ENCODE measurements at places on chromosomes 3 and 15.
A peak's percentile ranks its signal among the peaks of the same experiment; 100 is the strongest.

GRCh38 chr15:80523746-80524145 lies 119.6 kb downstream of the ARNT2 start:
- DNase-seq: no peak

DNA sequence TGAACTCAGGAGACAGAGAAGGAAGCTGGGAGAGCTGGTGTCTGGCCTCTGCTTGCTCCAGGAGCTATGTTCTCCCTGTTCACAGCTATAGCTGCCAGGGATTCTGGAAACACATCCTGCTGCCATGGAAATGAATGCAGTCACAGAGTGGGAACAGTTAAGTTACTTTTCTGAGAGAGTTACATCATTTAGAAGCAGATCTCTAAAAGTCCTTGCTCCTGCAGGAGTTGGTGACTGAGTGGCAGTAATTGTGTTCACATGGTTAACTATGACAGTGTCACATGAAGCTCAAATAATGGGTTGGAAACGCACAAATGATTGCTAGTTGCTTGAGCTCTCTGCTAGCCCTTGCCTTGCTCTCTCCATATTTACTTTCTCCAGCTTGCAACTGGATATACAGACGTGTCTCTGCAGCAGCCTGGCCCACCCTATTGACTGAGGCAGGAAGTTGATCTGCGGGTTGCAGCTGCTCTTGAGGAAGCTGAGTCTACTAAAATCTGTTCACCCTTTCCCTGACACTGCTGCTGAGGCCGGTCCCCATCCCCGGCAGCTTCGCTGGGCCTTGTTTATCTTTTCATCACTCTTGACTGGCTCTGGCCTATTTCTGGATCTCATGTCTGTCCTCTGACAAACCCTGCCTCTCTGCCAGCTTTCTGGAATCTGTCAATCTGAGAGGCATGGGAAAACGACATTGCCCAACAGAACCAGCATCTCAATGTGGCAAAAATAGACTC lies 16.7 kb upstream of the ISLR start:
- DNase-seq: peak; percentile 28

GRCh38 chr15:48899793-48900192 lies 21.9 kb downstream of the EID1 start:
- no peak for DNase-seq

GRCh38 chr15:33104212-33104611 lies 90.3 kb downstream of the FMN1 start:
- no peak for DNase-seq

DNA sequence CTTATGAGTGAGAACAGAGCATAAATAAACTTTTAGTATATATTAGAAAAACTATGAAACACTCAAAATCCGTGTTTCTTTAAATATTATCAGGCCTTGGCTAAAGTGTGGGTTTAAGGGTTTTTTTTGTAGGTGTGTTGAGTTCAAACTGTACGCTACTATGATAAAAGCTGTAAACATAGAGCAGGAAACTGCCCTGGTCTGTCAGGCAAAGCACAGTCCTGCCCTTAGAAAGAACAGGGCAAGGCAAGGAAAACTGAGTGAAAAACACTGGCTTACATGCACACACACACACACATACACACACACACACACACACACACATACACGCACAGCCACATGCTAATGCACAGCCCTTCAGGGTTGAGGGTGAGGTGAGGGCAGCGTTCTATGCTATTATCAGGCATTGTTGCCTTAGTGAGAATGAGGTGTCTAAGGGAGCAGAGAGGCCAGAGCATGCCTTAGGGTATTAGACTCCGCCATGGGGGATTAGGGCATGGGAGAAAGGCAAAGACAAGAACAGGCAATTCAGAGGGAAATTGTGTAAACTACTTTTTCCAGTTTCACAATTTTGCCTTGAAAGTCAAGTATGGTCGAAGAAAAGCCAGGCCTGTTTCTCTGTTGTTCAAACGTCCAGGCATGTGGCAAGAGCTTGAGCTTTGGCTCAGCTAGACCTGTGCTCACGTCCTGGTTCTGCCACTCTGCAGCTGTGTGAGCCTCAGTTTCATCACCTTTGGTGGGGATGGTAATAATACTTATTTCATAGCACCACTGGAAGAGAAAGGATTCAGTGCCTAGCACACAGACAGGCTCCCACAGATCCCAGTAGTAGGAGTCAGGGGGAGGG lies 36.3 kb upstream of the TPM1 start:
- DNase-seq: no peak

- DNase-seq: no peak
Measured at GRCh38 chr15:74833376-74834107, 7.1 kb downstream of the CPLX3 start.

- no peak for DNase-seq
Measured at GRCh38 chr3:168436245-168436724, 340.6 kb upstream of the GOLIM4 start.

DNA sequence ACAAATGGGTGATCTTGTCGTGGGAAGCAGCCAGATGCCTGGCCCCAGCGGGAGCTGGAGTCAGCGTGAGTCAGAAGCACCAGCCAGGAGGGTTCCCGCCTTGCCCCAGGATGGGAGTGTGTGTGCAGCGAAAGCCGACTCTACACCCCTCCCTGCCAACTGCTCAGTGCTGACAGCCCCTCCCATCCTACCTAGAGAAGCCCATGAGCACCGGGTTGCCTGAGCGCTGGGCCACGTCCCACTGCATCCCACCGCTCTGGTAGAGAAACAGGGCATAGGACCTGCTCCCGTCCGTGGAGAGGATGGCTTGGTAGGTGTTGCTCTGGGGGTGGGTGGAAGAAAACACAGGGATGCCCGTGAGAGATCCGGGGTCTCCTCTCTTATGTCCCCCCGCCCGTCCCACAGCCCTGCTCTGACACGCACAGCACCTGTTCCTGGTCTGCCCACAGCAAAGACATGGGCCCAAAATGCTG lies 42.9 kb downstream of the MUC4 start:
- no peak for DNase-seq

- no peak for DNase-seq
Measured at GRCh38 chr15:68479406-68479805, 47.4 kb upstream of the ITGA11 start.

GRCh38 chr3:149703466-149703865 lies 45.6 kb upstream of the WWTR1 start:
- no peak for DNase-seq

DNA sequence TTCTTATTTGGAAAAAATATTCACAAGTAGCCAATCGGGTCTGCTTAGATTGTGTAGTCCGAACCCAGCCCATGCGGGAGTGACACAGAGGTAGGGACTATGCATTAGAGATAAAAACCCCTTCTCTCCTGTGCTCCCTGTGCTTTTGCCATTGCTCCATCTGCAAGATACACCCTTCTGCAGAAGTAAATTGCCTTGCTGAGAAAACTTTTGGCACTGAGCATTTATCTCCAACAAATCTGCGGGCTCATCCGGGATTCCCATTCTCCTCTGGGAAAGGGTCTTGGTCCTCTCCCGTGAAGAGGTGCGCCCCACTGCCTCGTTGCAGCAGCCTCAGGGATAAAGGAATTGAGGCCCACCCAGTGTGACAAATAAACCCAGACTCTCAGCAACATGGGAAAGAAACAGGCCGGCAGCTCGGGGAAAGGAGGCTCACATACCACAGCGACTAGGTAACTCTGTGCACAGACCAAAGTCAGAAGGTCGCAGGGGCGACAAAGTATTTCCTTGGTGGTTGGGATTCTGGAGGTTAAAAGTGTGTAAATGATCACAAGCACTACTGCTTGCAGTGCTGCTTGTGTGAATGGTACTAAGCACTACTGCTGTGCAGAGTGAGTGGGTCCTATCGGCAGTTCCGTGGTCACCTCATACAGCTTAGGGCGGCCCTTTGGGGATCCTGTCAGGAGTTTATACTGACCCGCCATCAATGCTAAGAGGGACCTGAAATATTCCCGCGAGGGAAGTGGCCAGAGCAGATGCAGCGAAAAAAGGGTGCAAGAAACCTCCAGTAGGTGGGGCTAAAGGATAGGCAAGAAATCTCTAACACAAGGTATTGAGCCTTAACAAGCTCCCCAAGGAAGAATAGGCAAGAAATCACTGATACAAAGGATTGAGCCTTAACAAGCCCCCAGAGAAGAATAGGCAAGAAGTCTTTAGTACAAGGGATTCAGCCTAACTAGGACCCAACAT lies 54.3 kb downstream of the GSK3B start:
- DNase-seq: no peak

DNA sequence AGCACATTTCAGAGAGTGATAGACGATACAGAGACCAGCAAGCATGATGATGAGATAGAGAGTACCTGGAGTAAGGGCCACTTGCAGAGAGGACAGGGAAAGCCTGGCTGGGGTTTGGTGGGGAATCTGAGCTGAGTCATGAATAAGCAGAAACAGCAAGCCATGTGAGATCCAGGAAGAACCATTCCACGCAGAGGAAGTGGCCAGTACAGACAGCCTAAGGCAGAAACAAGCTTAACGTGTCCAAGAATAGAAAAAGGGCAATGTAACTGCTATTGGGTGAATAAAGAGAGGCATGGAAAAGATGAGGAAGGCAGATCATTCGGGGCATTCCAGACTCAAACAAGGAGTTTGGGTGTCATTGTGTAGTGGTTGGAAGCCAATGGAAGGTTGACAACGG lies 816.3 kb upstream of the CFAP20DC start:
- DNase-seq: no peak

- DNase-seq: no peak
Measured at GRCh38 chr3:148214705-148215104, 483.0 kb upstream of the AGTR1 start.

DNA sequence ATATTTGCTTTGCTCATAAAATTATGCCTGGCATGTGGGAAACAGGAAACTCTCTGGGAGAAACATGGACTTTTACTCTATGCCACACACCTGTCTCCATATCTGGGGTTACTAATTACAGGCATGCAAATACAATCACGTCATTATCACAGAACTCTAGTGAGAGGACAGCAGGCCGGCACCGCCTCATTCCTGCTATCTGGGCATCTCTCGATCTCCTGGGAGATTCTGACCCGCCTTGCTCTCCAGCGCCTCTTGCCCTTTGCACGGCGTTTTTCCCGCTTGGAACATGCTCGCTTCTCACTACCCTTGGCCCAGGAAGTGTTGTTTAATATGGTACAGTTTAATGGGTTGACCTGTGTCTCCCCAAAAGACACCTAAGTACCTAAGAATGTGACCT lies 45.4 kb upstream of the PARL start:
- no peak for DNase-seq

DNA sequence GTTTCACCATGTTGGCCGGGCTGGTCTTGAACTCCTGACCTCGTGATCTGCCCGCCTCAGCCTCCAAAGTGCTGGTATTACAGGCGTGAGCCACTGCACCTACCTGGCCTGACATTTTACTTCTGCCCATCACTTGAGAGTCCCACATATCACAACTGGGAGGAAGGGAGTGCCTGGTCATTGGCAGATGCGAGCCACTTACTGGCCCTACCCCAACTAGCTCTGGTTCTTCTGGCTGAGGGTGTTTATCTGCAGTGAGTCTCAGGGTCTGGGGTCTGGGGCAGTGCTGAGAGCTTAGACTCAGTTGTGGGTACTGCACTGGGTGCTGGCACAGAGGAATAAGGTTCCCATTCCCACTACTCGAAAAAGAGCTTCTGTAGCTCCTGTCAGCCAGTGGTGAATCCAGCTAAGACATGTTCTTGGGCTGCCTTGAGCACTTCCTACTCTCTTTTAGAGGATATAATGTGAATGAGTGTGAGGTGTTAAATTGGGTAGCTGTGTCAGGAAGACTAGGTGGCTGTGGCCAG lies 30.2 kb downstream of the DAG1 start:
- DNase-seq: no peak

DNA sequence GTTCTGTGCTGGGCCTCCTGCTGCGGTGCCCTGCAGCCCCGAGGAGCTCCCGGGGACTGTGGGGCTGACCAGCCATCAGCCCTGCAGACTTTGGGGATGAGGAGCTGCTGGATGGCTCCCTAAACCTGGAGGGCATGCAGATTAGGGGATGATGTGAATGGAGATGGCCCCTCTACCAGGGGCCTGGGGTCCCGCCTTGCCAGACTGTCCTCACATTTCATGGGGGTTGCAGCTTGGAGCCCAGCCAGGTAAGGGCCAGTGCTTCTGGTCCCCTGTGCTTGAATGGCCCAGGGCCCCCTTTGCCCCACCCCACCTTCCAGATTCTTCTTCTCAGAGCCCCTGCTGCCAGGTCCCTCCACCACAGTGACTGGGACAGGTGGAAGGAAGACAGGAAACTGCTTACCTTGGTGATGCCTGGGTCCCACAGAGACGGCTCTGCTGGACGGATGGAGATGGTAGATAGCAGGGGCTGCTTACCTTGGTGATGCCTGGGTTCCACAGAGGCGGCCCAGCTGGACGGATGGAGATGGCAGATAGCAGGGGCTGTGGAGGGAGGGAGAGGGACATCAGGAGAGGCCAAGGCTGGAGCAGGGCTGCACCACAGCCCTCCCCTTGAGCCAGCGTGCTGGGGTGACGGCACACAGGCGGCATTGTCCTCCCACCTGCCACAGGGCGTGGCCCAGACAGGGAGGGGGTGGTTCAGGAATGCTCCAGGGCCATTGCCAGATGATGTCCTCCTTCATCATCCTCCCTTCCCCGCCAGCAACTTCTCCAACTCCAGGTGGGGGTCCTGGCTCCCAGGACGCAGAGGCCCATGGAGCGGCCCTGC lies at the start of gene SPTBN5:
SPTBN5 (minus strand) TSS at position 632 of the 829 bp plus-strand sequence; CDS start at position 76, 556 bp downstream.
- DNase-seq: no peak

GRCh38 chr3:82978368-82978767 lies 1216.9 kb upstream of the GBE1 start:
- DNase-seq: no peak

DNA sequence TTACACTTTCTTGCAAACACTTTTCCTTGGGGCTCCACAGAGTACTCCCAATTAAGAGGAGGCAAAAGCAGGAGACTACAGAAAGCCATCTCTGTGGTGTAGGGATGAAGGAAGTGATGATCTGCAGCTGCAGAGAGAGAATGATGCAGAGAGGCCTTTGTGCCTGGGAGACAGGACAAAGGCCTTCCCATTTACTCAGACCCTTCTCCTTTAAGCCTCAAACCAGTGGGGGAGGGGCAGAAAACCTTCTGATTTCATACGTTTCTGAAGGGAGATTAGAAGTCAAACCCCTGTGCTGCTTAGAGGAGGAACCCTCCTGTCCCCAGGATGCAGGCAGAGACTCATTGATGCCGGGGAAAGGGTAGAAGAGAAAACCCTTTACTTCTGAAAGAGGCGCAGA lies 130.8 kb downstream of the NEO1 start:
- DNase-seq: no peak

GRCh38 chr3:194384569-194385001 lies 14.5 kb downstream of the GP5 start:
- no peak for DNase-seq

DNA sequence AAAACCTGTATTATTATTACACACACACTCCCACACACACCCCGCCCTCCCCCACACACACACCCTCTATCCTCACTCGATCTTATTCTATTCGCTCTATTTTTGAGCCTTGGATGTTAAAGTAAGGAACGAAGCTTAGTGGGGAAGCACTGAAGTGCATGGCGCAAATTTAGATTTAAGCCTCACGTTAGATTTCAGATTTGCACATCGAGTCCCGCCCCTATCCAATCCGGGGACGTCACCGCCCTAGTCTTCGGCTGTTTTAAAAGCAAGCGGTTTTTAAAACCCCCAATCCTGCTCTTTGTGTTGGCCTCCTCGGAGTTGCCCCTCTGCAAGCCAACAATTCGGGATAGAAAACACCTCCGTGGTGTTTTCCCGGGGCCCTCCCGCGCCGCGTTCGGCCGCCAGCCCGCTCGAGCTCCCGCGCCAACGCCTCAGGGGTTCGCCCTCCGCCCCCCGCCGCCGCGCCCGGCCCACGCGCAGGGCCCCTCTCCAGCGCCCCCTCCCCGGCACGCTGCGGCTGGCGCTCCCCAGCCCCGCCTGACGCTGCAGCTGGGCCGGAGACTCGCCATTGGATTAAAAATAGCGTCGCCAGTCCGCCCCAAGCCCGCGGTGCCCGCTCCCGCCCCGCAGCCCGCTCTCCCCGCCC lies at the start of gene USP13:
USP13 (plus strand) TSS at position 594 of the 649 bp plus-strand sequence. CDS start 186 bp downstream, outside the sequence.
- peak; percentile 33 for DNase-seq

- DNase-seq: peak; percentile 10
Measured at GRCh38 chr3:94862703-94863102, 799.8 kb downstream of the NSUN3 start.

Measured in NCI-H748 treated with DMSO at 0.1 percent for 48 hours (cell line).